DMS79 (cell line): ENCODE measurements at places on chromosomes 16 and 17.

DNA sequence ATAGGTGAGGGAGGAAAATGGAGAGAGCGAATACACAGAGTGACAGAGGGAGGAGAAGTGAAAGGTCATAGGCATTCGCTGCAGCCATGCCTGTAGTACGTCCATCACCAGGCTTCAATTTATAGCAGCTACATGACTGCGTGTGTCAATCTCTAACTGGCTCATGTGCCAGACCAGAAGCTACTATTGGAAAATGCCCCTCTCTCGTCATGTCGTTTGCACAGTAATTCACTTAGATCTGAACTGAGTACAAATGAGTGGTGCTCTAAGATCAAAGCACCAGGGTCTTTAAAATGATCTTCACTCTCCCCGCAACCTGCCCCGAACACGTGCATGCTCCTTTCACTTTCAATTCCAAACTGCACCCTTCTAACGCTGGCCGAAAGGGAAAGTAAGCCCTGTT, 51.3 kb downstream of the ADCY9 start:
- peak; percentile 51 for DNase-seq

DNA sequence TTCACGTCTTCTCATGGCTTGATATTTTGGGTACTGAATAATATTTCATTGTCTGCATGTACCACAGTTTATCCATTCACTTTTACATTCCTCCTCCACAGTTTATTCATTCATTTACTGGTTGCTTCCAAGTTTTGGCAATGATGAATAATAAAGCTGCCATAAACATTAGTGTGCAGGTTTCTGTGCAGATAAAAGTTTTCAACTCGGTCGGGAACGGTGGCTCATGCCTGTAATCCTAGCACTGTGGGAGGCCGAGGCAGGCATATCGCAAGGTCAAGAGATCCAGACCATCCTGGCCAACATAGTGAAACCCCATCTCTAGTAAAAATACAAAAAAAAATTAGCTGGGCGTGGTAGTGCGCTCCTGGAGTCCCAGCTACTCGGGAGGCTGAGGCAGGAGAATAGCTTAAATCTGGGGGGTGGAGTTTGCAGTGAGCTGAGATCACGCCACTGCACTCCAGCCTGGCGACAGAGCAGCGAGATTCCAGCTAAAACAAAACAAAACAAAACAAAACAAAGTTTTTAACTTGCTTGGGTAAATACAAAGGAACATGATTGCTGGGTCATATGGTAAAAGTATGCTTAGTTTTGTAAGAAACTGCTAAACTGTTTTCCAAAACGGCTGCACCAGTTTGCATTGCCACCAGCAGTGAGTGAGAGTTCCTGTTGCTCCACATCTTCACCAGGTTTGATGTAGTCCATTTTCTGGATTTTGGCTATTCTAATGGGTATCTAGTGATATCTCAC, 89.5 kb downstream of the WWP2 start:
- no peak for DNase-seq

DNA sequence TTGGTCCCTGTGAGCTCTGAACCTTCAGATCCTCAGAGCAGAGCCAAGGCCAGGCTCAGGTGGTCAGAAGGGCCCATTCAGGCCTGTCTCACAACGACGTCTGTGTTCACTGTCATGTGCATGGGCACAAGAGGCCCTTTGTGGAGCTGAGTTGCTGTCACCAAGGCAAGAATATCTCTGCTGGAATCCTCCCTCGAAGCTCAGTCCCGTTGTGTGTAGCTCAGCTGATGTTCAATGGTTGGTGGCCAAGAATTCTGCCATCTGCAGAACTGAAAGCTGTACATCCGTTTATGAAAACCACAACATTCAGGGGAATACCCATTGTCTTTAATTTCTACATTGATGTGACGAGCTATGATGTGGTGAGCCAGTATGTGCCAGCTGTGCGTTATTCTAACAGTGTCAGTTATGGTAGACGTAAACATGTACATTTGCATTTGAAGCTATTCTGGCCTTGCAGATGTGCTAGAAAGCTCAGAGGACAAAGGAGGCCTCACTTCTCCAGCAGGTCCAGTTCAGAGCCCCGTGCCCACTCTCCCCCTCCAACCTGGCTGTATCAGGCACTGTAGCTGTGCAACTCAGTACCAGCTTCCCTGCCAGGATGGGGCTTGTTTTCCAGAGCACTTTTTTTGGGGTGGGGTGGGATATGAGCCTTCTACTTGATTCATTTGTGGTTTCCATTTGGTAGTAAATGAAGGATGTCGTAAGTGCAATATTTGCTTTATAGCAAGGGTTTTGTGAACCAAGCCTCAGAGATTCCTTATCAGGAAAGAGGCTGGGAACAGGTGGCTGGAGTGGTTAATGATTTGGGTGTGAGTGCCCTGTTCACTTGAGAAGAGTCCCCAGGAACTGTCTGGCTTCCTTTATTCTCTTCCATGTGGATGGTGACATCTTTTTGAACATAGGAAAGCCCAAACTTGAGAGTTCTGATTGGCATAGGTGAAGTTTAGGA, 56.1 kb downstream of the B9D1 start:
- DNase-seq, result no peak

DNA sequence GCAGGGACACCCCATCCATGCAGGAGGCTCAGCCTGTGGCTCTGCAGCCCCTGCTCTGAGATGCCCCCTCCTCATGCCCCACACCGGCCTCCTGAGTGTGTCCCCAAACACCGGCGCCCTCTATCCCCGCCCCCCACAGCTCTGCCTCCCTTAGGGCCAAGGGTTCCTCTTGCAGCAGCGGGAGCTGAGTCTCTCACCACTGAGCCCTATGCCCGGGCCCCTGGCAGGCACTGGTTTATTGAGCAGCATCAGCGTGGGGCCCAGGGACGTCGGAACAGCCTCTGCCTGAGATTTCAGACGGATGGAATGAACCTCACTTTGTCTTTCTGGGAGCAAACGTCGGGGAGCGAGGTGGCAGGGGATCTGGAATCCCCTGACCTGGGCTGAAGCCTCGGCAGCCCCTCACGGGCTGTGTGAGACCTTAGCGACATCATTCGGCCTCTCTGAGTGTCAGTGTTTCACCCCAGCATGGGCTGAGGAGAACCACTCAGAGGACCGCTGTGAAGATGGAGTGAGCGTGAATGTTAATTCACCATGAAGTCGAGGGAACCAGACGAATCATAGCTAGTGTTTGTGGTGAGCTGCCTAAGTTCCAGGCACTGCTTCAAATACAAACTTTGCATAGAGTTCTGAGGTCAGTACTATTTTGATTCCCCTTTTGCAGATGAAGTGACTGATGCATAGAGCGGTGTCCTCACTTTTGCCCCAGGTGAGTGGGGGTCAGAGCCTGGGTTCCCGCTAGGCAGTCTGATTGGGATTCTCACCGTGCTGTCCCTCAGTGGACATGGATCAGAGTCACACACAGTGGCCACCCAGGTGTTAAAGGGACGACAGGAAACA, 5.3 kb upstream of the C16orf74 start:
- no peak for DNase-seq

DNA sequence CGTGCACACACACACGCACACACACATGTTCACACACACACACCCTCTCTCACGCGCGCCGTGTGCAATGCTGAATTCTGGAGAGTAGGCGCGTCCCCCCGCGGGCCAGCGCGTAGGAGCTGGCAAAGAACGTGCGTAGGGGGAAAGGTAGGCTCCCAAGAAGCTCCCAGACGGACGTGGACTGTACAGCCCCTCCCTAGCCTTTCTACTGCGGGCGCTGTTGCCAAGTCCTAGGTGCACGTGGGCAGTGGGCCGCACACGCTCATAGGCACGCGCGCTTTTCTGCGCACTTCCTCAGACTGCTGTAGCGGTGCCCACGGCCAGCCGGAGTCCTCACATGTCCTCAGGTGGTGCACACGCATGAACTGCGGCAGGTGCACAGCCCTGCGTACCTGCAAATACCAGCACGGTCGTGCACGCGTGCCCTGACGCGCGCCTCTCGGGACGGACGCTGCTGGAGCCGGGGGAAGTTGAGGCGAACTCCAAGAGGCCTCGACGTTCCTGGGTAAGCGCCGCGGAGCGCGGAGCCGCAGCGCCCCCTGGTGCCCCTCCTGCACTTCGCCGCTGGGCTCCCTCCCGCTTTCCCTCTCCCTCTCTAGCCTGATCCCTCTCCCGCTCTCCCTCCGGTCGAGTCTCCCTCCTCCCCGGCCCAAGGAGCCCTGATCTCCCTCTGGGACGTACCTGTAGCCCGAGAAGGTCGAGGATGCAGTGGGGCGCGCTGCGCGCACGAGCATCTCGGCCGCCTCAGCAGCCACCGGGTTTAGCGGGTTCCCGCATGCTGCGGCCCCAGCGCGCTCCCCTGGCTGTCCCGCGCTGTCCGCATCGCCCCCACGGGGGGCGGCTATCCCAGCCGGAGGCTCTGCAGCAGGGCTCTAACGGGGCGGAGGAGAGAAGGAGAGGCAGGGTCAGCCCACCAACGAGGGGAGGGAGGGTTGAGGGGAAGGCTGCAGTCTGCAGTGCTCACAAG, 749 bp downstream of the GRIN2A start:
- DNase-seq, result peak; percentile 51

DNA sequence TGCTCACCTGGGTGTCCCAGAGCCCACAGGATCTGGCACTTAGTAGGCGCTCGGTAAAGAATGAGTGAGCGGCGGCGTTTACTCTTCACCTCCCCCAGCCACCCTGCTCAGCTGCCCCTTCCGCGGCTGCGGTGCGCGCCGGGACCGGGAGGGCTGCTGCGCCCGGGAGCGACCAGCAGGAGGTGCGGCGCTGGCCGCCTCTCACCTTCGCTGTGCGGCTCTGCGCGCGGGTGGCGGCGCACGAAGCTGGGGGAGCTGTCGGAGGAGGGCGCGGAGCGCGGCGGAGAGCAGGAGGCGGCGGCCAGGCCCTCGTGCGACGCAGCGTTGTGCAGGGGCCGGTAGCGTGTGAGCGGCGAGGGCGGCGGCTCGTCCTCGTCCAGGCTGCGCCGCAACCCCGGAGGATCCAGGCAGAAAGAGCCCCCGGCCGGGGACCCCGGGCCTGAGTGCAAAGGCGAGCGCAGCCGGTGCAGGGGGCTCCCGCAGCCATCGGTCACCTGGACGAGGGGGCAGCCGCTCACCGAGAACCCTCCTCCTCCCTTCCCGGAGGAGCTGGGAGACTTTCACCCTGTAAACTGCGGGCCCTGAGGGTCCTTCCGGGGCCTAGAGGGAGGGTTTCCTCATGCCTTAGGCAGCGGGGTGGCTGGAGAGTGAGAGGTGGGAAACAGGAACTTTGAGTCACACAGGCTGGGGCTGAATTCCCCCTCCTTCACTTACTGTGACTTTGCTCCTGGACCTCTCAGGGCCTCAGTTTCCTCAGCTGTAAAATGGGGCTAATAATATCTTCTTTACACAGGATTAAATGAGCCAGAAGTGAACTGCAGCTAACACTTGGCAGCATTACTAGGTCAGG, 12.5 kb downstream of the SAMD14 start:
- DNase-seq, result no peak

- peak; percentile 7 for DNase-seq
These were observed 507.2 kb upstream of the EEF2KMT start for GRCh38 chr16:5604770-5605169.

- no peak for DNase-seq
These were observed 168.2 kb upstream of the TNRC6C start for GRCh38 chr17:77790143-77790829.

DNA sequence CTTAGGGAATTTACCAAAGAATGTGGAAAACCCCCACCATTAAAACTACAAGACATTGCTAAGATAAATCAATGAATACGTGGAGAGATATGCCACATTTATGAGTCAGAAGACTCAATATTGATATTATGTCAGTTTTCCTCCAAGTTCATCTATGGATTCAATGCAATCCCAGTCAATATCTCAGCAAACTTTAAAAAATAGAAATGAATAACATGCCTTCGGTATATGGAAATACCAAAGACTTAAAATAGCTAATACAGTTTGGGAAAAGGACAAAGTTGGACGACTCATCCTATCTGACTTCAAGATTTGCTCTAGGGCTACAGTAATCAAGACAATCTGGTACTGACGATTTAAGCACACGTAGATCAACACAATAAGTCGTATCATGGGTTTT, 31.2 kb downstream of the PIK3R5 start:
- no peak for DNase-seq

DNA sequence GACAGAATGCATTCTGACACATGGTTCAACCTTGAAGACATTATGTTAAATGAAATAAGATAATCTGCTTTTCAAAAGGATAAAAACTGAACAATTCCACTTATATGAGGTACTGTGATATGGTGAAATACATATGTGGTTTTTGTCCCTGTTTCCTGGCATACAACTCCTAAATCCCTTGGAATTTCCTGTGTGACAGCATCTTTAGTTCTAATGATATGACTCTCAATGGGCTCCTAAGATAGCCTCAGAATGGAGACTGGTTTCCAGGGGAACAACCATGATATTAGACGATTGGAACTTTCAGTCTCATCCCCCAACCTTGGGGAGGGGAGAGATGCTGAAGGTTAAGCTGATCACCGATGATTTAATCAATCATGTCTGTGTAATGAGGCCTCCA, 37.7 kb upstream of the PHLPP2 start:
- DNase-seq, result no peak

- no peak for DNase-seq
These were observed 34.6 kb downstream of the DCUN1D3 start for GRCh38 chr16:20865420-20866131.

GRCh38 chr16:76293980-76294379, 16.8 kb downstream of the CNTNAP4 start:
- DNase-seq, result no peak

- DNase-seq, result no peak
These were observed 59.9 kb upstream of the DNAH9 start for GRCh38 chr17:11538366-11538765.

GRCh38 chr17:46947216-46947615, 24.3 kb downstream of the GOSR2 start:
- DNase-seq, result no peak

GRCh38 chr17:83193336-83194185, 114.2 kb downstream of the METRNL start:
- no peak for DNase-seq

GRCh38 chr17:40547079-40547784, 18.0 kb downstream of the CCR7 start:
- DNase-seq, result peak; percentile 97

DNA sequence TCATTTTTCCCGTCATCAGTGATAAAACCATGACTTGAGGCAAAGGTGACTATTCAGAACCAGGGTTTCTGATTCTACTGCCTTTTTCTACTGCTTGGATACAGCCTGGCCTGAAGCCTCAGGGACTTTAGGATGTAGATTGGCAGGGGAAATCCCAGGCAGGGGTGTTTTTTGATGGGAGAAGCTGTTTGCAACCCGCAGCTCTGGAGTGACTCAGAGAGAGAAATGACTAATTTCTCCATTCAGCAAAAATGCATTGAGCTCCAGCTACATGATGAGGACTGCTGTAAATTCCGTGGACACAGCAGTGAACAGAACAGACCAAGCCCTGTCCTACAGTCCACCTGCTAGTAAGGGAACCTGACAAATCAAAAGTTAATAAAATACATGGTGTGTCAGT, 560.6 kb downstream of the CDH13 start:
- no peak for DNase-seq

- peak; percentile 83 for DNase-seq
These were observed 660 bp upstream of the PRRT2 start for GRCh38 chr16:29811170-29811895.

- DNase-seq, result no peak
These were observed 18.6 kb downstream of the MPO start for GRCh38 chr17:58262149-58262548.

- DNase-seq, result no peak
These were observed 8.1 kb downstream of the CYGB start for GRCh38 chr17:76529224-76530094.

GRCh38 chr17:78502611-78503148, 74.5 kb downstream of the DNAH17 start:
- no peak for DNase-seq
